T-helper 1 cell (primary cell): ENCODE measurements at places on chromosomes 6 and 20.

DNA sequence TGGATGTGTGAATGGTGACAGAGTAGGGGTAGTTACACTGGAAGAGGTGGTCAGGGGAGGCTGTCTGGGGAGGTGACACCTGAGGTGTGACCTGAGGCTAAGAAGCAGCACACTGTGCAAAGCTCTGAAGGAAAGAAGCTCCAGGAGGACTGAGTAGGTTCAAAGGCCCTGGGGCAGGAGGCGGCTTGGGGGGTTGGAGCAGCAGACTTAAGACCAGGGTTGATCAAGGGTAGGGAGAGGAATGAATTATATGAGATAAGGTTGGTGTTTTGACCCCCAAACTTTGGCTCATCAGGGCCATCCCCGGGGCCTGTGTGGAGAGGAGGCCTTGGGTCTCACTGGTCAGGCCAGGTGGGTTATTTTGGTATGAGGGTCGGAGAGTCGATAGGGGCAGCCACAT lies 166.1 kb downstream of the GRM4 start:
- no peak for DNase-seq

- DNase-seq: no peak
Observed at GRCh38 chr6:14134211-14134910, 16.8 kb downstream of the CD83 start.

- no peak for DNase-seq
Observed at GRCh38 chr6:130161683-130162404, 60.9 kb downstream of the SAMD3 start.

DNA sequence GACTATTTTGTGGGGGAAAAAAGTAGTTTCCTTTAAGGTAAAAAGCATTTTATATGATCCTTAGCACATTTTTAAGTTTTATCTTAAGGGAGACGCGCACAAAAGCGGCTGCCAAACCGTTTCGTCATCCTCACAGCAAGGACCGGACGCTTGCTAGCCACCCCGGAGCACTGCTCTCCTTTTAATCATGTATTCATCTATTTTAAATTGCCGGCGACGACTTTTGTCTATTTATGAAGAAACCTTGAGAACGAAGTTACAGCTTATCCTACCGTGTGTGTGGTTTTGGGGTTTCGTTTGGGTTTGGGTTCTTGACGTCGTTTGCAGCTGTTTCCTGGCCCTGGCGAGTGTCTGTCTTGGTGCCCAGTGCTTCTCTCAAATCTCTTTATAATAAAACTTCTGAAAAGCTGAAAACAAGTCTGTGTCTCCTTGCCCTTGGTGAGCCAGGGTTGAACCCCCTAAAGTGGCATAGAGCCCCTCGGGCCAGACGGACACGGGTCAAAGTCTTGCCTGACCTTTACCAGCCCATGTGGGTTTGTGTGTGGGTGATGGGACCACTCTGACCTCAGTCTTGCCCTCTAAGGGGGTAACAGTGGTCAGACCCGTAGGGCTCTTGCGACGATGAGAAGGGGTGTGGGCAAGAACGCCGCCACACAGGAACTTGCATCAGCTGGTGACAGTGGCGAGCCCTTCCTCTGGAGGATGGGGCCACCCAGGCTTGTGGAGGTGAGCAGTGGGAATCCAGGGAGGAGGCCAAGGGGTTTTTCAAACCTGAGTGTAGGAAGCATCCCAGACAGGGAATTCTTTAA lies 117.6 kb downstream of the JPH2 start:
- peak; percentile 63 for DNase-seq

DNA sequence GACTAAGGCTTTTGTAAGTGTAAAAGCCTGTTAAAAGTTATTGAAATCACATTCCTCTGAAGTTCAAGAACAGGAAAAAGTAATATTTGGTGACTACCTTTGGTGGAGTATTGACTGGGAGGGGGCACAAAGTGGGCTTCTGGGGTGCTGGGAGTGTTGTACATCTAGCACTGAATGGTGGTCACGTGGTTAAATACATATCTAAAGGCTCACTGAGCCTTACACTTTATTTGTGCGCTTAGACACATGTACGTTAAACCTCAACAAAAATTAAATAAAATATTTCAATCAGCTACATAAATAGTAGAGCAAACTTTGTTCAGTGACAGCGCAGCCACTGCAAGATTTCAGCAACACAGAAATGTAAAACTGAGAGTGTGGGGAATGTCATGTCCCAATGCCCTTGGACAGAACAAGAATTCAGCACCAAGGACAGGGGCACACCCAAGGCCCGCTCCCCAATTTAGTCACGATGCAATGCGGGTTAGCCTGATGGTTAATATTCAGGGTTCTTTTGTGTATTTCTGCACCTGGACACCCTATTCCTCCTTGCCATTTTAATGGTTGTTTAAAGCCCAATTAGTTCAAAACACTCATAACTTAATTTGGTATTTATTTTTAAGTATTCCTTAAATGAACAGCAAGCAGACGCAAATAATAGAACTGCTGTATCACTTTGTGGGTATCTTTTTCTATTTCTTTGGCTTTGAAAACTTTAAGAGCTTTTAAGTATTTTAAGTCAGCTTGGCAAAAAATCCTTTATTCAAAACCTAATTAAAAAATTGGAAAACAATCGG lies 37.4 kb downstream of the ANGPT4 start:
- DNase-seq: no peak

DNA sequence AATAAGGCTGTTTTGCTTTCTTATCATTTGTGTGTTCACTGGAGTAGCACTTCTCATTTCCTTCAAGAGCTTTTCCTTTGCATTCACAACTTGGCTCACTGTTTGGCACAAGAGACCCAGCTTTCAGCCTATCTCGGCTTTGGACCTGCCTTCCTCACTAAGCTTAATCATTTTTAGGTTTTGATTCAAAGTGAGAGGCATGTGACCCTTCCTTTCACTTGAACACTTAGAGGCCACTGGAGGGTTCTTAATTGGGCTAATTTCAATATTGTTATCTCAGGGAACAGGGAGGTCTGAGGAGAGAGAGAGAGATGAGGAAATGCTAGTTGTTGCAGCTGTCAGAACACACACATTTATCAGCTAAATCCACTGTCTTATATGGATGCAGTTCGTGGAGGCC lies 82.9 kb upstream of the SCAF8 start:
- no peak for DNase-seq

- DNase-seq: no peak
Observed at GRCh38 chr6:5778317-5778857, 228.3 kb downstream of the NRN1 start.

DNA sequence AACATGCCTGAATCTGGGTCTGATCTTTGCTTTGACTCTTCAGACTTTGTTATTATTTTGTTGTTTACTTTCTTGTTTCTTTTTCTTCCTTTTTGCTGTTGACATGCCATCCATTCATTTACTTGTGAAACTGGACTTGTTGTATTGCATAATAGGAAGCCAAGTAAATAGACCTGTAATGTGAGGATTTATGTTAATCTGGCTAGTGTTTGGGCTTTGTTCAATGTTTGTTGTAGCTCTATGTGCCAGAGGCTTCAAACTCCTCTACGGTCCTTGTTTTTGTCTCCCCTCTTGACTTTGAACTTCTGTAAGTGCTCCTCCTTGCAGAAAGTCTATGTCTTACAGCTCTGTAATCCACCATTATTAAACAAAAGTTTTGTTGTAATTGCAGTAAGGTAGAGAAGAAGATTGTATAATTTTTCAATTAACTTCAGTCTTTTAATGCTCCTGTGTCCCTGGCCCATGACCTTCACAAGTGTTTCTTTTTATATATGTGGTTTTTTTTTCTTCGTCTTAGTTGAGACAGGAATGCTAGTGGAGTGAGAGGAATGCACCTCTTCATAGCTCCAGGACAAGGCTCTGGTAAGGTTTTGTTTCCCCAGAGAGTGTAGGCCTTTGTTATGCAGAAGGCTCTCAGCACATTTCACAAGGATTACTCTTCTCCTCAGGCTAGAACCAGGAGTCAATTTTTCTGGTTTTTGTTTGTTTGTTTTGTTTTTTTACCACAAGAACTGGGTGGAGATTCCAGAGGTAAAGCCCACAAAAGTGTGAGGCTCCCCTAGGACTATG lies 1061.8 kb upstream of the CITED2 start:
- DNase-seq: no peak

DNA sequence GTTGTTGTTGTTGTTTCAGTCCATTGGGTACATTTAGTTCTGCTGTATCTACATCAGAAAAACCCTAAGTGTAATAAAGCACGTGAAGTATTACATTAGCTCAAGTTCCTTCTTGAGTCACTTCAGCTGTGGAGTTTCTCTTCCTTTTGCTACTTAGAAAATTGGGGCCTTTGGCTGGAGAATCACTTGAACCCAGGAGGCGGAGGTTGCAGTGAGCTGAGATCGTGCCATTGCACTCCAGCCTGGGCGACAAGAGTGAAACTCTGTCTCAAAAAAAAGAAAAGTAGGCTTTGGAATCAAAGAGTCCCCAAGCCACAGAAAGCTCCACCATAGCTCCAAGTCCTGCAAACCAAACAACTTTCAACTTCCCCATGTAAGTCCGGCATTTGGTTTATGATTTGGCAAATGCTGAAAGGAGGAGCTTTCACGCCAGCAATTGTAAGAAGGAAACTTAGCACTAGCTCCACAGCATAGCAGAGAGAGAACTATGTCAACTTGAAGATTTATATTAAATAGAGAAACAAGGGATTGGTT lies 56.5 kb upstream of the RNF144B start:
- DNase-seq: no peak

GRCh38 chr6:145187491-145188206 lies 547.7 kb downstream of the EPM2A start:
- no peak for DNase-seq

GRCh38 chr6:26309731-26310142 lies 55.3 kb upstream of the BTN3A2 start:
- no peak for DNase-seq

DNA sequence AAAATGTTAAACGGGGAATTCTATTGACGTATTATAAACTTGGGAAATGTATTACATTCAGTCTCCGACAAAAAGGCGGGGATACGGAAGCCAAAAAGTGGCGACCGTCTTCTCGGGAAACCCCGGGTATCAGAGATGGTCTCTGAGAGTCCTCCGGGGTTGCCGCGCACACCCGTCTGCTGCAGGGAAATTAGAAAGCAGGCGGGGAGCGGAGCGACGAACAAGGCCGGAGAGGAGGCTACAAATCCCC lies 1.5 kb downstream of the SALL4 start:
- no peak for DNase-seq
